NCI-H2171 (cell line): ENCODE measurements at places on chromosomes 5 and 9.

DNA sequence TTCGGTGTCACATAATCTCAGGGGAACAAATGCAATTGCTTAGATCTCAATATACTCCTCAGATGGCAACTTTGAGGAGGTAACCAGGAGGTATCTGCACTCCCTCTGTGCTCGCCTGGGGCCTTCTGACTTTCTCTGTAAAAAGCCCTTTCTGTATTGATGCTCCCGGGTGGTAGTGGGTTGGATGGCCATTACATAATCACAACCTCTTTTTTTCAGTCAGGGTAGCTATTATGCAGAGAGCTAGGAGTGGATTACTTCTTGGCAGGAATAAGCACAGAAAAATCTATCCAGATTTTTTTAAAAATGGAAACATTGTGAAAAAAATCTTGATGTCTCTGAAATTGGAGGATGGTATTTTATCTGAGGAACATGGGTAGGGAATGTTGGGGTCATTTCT lies 116.6 kb downstream of the SH3GL2 start:
- no peak for DNase-seq

DNA sequence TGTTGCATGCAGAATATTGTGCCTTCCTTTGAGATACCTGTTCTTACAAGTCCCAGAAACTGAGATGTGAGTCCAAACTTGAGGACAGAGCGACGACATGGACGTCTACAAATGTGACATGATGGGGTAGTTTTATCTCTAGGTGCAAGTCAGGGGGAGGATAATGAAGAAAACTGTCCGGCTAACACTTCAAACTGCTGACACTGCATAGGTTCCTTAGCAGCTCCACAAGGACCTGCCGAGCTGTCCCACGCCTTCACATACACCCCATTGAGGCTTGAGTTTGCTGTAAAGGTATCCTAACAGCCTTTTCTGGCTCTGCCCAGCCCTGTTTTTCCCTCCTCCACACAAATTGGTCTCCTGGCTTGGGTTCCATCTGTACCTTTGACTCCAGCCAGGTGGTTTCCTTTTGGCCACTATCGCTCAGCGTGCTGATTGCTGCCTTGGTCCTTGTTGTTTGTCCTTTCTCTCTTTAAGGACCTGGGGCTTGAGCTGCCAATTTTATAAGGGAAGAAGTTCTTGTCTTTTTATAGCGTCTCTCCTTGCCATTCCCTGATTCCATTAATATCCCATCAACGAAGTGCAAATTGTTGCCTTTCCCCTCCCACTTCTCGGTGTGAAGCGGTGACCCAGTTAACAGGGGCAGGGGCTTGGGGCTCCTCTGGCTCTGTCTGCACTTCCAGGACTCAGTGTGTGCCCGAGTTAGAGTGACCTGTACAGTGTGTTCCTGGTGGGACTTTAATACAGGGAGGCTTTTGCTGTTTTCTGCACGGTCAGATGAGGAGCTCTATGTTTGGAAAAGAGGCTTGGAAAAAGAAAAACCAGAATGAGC lies 100.3 kb downstream of the PCSK1 start:
- no peak for DNase-seq

GRCh38 chr5:155402927-155403640 lies 389.5 kb downstream of the KIF4B start:
- DNase-seq = peak; percentile 60

- no peak for DNase-seq
Measured at GRCh38 chr5:5044247-5044840, 95.8 kb upstream of the ADAMTS16 start.
